ENCODE measurements at places on chromosomes 6 and 20. TPM values are rescaled to one million over a fixed set of nuclear protein-coding genes. Genes with fewer than 3 reads are reported as not detected.

GJA10 gene
- total RNA-seq: not detected

RUNX2 gene
- total RNA-seq: under 0.01 TPM

C20orf141 gene
- total RNA-seq: not detected

LY6G5C gene
- total RNA-seq: 2.4 TPM

C20orf96 gene
- 4.8 TPM for total RNA-seq

EDN1 gene
- total RNA-seq: 379 TPM

FILIP1 gene
- total RNA-seq: 10.0 TPM

Measured in vein endothelial cell (primary cell).